Body of pancreas (tissue), 4 donors: ENCODE measurements at places on chromosomes 11 and 22. TPM values are rescaled to one million over a fixed set of nuclear protein-coding genes. Genes with fewer than 3 reads are reported as not detected.

- no peak overlapping the region for H3K27ac ChIP-seq
- no peaks in the 10 kb centered on the region for H3K27me3 ChIP-seq
- no peak for DNase-seq
- H3K4me1 ChIP-seq, result no peaks in the 10 kb centered on the region
Measured at GRCh38 chr22:44261164-44261860, 51.4 kb downstream of the SHISAL1 start.

DNA sequence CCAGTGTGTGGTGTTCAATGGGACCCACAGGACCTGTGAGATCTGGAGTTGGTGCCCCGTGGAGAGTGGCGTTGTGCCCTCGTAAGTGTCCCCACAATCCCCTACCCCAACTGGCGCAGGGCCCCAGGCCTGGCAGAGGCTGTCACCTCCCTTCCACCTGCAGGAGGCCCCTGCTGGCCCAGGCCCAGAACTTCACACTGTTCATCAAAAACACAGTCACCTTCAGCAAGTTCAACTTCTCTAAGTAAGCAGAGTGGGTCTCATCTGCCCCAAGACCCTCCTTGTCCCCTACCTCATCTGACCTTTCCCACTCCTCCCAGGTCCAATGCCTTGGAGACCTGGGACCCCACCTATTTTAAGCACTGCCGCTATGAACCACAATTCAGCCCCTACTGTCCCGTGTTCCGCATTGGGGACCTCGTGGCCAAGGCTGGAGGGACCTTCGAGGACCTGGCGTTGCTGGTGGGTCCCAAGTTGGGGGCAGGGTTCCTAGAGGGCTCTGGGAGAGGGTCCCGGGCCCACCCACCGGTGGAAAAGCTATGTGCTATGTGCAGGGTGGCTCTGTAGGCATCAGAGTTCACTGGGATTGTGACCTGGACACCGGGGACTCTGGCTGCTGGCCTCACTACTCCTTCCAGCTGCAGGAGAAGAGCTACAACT, 8.1 kb downstream of the P2RX6 start:
- H3K4me3 ChIP-seq, result no peak overlapping the region
- H3K27me3 ChIP-seq, result no peaks in the 10 kb centered on the region
- no peaks in the 10 kb centered on the region for H3K36me3 ChIP-seq
- DNase-seq, result no peak
- H3K4me1 ChIP-seq, result no peaks in the 10 kb centered on the region

The DDTL gene
- total RNA-seq, result not detected

- no peak for DNase-seq
- no peaks in the 10 kb centered on the region for H3K27me3 ChIP-seq
- H3K4me3 ChIP-seq, result no peak overlapping the region
- H3K27ac ChIP-seq, result no peak overlapping the region
- no peaks in the 10 kb centered on the region for H3K36me3 ChIP-seq
Measured at GRCh38 chr11:120956710-120957495, 67.0 kb upstream of the TBCEL start.

GRCh38 chr11:76669901-76670484, 554 bp downstream of the LRRC32 start:
- H3K4me3 ChIP-seq, result peak overlapping the region; percentile 16
- H3K4me1 ChIP-seq, result peaks cover 11% of the 10 kb centered on the region
- peaks cover 9% of the 10 kb centered on the region for H3K27me3 ChIP-seq
- H3K36me3 ChIP-seq, result no peaks in the 10 kb centered on the region
- no peak for DNase-seq

DNA sequence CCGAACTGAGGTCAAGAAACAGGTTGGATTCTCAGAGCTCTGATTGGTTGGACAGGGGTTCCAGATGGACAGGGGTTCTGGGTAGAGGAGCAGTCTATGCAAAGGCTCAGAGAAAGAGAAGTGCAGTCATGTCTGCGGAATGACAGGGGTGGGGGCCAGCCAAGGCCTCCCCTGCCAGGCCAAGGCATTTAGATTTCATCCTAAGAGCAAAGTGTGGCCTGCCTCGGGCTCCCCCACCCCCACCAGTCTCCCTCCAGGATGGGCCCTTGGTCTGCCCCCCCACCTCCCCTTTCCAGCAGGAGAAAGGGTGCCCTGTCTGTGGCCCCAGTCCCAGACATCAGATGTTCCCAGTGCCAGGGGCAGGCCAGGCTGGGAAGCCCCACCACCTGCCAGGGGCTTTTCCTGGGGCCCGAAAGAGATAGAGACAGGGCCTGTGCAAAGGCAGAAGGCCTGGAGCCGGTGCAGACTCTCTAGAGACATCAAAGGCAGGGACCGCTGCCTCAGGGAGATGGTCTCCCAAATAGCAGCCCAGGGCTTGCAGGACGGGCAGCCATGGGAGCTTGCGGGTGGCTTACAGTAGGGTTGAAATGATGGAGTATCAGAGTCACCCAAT, 9.4 kb downstream of the SUSD2 start:
- H3K36me3 ChIP-seq, result no peaks in the 10 kb centered on the region
- no peak for DNase-seq
- H3K4me1 ChIP-seq, result peaks cover 8% of the 10 kb centered on the region

The BCO2 gene
- total RNA-seq, result 4.2 TPM
